RWPE2 (cell line): ENCODE measurements at places on chromosomes 3 and 15.
A peak's percentile ranks its signal among the peaks of the same experiment; 100 is the strongest.

DNA sequence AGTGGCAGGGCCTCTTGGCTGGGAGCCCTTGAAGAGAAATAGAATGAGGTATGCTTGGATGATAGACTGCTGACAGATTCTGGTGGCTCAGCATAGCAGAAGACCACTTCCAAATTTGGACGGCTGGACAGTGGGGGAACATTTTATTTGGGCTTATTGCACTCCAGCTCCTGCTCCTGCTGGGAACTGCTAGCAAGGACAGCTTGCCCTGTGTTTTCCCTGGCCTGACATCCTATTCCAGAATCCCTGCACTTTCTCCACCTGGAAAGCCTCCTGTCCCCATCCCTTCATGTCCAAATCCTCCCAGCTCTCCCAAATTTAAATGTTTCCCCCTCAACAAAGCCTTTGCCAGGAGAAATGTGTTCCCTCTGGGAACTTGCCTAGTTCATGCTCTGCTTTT lies 9.8 kb upstream of the COLQ start:
- H3K4me3 ChIP-seq, result no peak overlapping the region
- H3K4me1 ChIP-seq, result no peaks in the 10 kb centered on the region
- DNase-seq, result no peak
- H3K27me3 ChIP-seq, result no peaks in the 10 kb centered on the region

GRCh38 chr3:161559177-161559998 lies 62.8 kb downstream of the OTOL1 start:
- no peak for DNase-seq
- no peaks in the 10 kb centered on the region for H3K4me1 ChIP-seq
- H3K36me3 ChIP-seq, result no peaks in the 10 kb centered on the region
- H3K27ac ChIP-seq, result no peak overlapping the region
- H3K4me3 ChIP-seq, result no peak overlapping the region
- peaks cover 3% of the 10 kb centered on the region for H3K27me3 ChIP-seq

- peaks cover 12% of the 10 kb centered on the region for H3K4me1 ChIP-seq
- H3K4me3 ChIP-seq, result no peak overlapping the region
- no peaks in the 10 kb centered on the region for H3K36me3 ChIP-seq
- no peak for DNase-seq
Measured at GRCh38 chr15:92846741-92847140, 53.4 kb upstream of the CHD2 start.

GRCh38 chr3:34533451-34533850 lies 735.0 kb downstream of the PDCD6IP start:
- no peak overlapping the region for H3K4me3 ChIP-seq
- H3K27me3 ChIP-seq, result no peaks in the 10 kb centered on the region
- H3K4me1 ChIP-seq, result no peaks in the 10 kb centered on the region
- H3K36me3 ChIP-seq, result no peaks in the 10 kb centered on the region

DNA sequence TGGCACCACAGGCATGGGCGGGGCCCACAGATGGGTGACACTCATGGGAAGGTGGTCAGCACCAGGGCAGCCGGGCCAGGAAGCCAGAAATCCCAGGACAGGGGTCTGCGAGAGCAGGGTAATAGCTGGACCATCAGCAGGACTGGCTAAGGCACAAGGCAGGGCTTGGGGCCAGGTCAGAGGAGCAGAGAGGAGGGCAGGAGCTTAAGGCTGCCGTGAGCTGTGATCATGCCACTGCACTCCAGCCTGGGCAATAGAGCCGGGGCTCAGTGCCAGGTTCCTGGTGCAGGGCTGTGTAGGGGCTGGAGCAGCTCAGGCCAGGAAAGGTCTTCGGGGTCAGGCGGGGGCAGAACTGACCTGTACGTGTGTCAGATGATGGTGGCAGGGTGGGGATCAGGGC lies 64.2 kb upstream of the LINGO1 start:
- no peak overlapping the region for H3K4me3 ChIP-seq
- H3K36me3 ChIP-seq, result no peaks in the 10 kb centered on the region
- H3K4me1 ChIP-seq, result no peaks in the 10 kb centered on the region
- H3K27me3 ChIP-seq, result peaks cover 4% of the 10 kb centered on the region
- no peak overlapping the region for H3K27ac ChIP-seq

- H3K4me1 ChIP-seq, result peaks cover 17% of the 10 kb centered on the region
- peaks cover 13% of the 10 kb centered on the region for H3K36me3 ChIP-seq
- DNase-seq, result peak; percentile 93
- no peak overlapping the region for H3K4me3 ChIP-seq
Measured at GRCh38 chr15:40379853-40380252, 2.7 kb upstream of the KNSTRN start.

- DNase-seq, result no peak
- H3K27ac ChIP-seq, result peak overlapping the region; percentile 59
- H3K36me3 ChIP-seq, result peaks cover 33% of the 10 kb centered on the region
- H3K4me3 ChIP-seq, result peak overlapping the region; percentile 71
Measured at GRCh38 chr15:63042877-63043334, 359 bp downstream of the TPM1 start.

GRCh38 chr3:129357616-129358015 lies 70.8 kb downstream of the EFCAB12 start:
- no peak for DNase-seq
- H3K36me3 ChIP-seq, result no peaks in the 10 kb centered on the region
- no peaks in the 10 kb centered on the region for H3K4me1 ChIP-seq
- no peaks in the 10 kb centered on the region for H3K27me3 ChIP-seq
- H3K4me3 ChIP-seq, result no peak overlapping the region
- H3K27ac ChIP-seq, result no peak overlapping the region

- peaks cover 27% of the 10 kb centered on the region for H3K36me3 ChIP-seq
- no peak for DNase-seq
- H3K27ac ChIP-seq, result no peak overlapping the region
- no peaks in the 10 kb centered on the region for H3K27me3 ChIP-seq
- no peaks in the 10 kb centered on the region for H3K4me1 ChIP-seq
Measured at GRCh38 chr15:94403331-94403730, 172.0 kb downstream of the MCTP2 start.

DNA sequence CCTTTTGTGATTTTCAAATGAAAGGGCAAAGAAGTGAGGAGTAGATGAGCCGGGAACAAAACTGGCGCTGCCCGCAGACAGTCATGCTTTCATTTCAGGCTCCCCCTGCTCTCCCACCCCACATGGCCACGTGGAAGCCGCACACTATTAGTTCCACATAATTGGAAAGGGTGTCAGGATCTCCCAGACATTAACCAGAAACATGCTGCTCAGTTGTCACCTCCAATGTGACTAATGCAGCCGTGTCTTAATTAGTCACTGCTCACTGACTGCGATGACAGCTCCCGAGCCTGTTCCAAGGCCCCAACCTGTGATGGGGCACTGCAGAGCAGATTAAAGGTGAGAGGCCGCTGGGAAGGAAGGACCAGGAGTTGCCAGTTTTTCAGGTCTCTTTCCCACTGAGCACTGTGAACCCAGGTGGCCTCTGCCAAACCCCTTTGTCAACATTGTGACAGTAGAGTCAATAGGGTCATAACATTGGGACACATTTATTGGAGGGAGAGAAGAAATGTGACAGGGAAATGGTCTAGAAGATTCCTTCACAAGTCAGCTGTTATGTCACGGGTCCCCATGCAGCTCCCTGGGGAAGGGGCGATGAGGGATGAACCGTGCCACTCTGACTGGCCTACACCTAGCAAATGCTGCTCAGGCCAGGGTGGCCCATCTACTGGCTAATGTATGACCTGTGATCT lies 38.6 kb upstream of the SFMBT1 start:
- no peak for DNase-seq
- no peak overlapping the region for H3K27ac ChIP-seq

DNA sequence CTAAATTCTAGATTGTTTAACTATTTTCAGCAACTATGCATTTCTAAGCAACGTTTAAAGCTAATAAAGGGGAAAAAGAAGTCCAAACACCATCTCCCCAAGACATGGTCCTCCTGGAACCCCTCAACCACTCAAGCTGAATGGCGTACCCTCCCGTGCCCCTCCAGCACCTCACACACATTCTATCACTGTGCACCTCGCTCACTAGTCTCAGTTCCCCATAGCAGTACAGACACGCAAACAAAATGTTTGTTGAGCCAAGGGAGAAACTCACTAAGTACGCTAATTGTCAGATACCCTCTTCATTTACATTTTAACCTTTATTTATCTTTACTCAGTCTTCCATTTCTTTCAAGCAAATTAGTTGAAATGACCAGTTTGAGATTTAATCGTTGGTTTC lies 48.8 kb downstream of the ACAP2 start:
- no peaks in the 10 kb centered on the region for H3K36me3 ChIP-seq
- H3K4me3 ChIP-seq, result no peak overlapping the region
- H3K4me1 ChIP-seq, result peaks cover 4% of the 10 kb centered on the region

DNA sequence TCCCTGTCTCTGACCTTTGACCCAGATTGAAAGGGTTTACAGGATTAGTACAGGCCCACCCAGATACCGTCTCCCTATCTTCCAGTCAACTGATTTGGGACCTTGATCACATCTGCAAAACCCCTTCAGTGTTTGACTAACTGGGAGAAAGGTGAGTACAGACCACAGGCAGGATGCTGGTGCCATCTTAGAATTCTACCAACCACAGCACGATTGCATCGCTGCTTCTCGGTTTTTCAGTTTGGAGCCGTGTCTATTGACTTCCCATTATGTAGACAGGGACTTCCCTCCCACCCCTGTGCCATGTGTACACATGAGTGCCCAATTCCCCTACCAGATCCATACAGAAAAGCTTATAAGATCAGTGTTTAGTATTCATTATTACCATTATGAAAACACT lies 6.6 kb upstream of the KLF13 start:
- no peaks in the 10 kb centered on the region for H3K27me3 ChIP-seq
- H3K27ac ChIP-seq, result no peak overlapping the region
- H3K4me3 ChIP-seq, result no peak overlapping the region
- DNase-seq, result no peak
- no peaks in the 10 kb centered on the region for H3K36me3 ChIP-seq

GRCh38 chr3:38641461-38642110 lies 7.9 kb downstream of the SCN5A start:
- H3K27me3 ChIP-seq, result no peaks in the 10 kb centered on the region
- H3K36me3 ChIP-seq, result no peaks in the 10 kb centered on the region
- H3K4me1 ChIP-seq, result no peaks in the 10 kb centered on the region
- no peak overlapping the region for H3K27ac ChIP-seq
- no peak overlapping the region for H3K4me3 ChIP-seq

GRCh38 chr3:152097770-152098169 lies 171.0 kb upstream of the MBNL1 start:
- H3K36me3 ChIP-seq, result 0 out of 2 replicates have a peak, but pooled peaks cover 3% of the 10 kb centered on the region
- peaks cover 12% of the 10 kb centered on the region for H3K4me1 ChIP-seq
- no peak for DNase-seq

DNA sequence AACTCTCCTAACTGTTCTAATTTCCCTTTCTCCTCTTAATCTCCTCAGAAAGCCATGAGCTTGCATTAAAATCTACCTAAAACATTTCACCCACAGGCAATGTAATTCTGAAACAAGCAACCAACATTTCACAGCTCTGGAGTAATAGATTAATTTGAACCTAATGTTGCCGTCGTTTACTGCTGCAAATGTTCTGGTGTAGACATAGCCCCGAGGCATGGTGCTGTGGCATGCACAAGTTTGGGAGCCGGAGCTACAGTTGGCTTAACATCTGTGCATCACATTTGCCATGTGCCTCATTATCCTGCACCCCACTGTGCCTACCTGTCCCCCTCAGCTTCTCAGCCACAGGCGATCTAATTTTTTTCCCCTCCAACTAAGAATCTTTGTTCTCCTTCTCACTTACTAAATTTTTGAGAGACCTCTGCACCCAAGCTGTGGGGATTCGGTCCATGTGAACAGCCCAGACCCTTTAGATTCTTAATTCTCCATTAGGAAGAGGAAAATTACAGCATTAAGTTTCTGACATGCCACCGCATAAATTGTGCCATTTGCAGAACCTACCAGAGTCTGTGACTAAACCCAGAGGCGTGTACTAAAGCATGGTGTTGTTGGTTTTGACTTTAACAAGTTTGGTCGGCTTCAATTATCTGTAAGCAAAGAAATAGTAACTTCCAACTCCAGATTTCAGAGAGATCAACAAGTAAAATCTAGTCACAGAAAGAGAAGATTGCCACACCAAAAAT lies 419.2 kb downstream of the MECOM start:
- no peak overlapping the region for H3K27ac ChIP-seq
- H3K27me3 ChIP-seq, result no peaks in the 10 kb centered on the region
- H3K4me3 ChIP-seq, result no peak overlapping the region

DNA sequence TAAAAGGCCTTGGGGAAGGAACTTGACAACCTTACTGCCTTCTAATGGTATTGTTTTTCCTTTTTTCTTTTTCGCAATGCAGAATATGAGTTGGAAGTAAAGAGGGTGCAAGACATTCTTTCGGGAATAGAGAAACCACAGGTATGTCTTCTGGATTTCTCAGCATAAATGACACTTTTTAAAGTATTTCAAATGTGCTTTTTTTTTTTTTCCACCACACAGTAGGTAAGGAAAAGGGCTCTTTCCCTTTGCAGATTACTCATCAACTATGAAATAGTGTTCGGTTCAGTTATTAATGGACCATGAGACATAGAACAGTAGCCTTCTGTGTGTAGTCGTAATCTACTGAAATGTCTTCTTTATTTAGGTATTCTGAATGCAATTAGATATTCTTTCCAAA lies 162.4 kb downstream of the GHSR start:
- no peaks in the 10 kb centered on the region for H3K27me3 ChIP-seq
- peak overlapping the region; percentile 27 for H3K27ac ChIP-seq
- DNase-seq, result no peak
- H3K36me3 ChIP-seq, result peaks cover 50% of the 10 kb centered on the region
- H3K4me1 ChIP-seq, result peaks cover 20% of the 10 kb centered on the region

GRCh38 chr3:38271553-38271952 lies 5.9 kb downstream of the SLC22A13 start:
- H3K27me3 ChIP-seq, result no peaks in the 10 kb centered on the region
- no peak for DNase-seq
- no peak overlapping the region for H3K4me3 ChIP-seq
- H3K4me1 ChIP-seq, result no peaks in the 10 kb centered on the region

DNA sequence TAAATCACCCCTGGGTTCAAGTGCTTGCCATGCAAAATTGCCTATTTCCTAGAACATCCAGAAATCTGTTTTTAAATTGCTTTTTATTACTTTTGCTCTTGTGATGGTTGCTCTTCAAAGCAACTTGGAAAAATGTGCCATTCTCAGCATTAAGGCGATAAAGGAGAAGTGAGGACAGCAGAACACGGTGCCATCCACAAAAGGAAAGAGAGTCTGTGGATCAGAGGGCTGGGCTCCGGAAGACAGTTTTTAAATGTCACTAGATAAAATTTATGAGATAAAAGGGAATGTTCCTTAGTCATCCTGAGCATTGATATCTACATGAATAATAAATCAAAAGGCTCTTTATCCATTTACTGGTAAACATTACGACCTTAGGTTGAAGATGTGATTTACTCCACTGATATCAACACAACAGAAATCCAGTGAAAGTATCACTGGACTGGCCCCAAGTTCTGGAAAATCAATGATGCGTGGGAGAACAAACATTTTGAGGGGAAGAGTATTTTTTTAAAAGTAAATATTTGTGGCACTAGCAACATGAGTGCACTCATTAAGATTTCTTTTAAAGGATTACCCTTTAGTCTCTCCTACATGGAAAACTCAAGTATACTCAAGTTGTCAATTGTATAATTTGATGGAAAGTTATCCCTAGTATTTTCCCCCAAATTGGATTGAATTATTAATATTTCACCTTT lies 554.7 kb downstream of the FHIT start:
- DNase-seq, result no peak
- H3K27me3 ChIP-seq, result no peaks in the 10 kb centered on the region
- H3K4me1 ChIP-seq, result no peaks in the 10 kb centered on the region

GRCh38 chr3:50658416-50658815 lies 16.3 kb upstream of the DOCK3 start:
- no peaks in the 10 kb centered on the region for H3K4me1 ChIP-seq
- no peak overlapping the region for H3K4me3 ChIP-seq
- peak; percentile 61 for DNase-seq
- no peak overlapping the region for H3K27ac ChIP-seq
- no peaks in the 10 kb centered on the region for H3K27me3 ChIP-seq

GRCh38 chr15:49265911-49266310 lies 95.9 kb downstream of the GALK2 start:
- no peaks in the 10 kb centered on the region for H3K27me3 ChIP-seq
- H3K36me3 ChIP-seq, result no peaks in the 10 kb centered on the region
- H3K4me3 ChIP-seq, result no peak overlapping the region
- no peak for DNase-seq
